Left ventricle myocardium inferior (tissue), 1 donor: ENCODE measurements at places on chromosomes 11 and 22. TPM values are rescaled to one million over a fixed set of nuclear protein-coding genes. Genes with fewer than 3 reads are reported as not detected.
A peak's percentile ranks its signal among the peaks of the same experiment; 100 is the strongest.

The MLC1 gene
- 0.66 TPM for total RNA-seq

The UBASH3B gene
- 2.6 TPM for total RNA-seq

The OR8D4 gene
- total RNA-seq, result not detected

The CYB561A3 gene
- 10.5 TPM for total RNA-seq

The CCT8L2 gene
- not detected for total RNA-seq

The SNX32 gene
- total RNA-seq, result not detected

The LRRC56 gene
- 0.25 TPM for total RNA-seq

The ZC3H7B gene
- 39.1 TPM for total RNA-seq

The OR2AT4 gene
- not detected for total RNA-seq

The PNPLA3 gene
- total RNA-seq, result not detected

The OR2D2 gene
- not detected for total RNA-seq

The MYRF gene
- 0.14 TPM for total RNA-seq

The UPK3A gene
- not detected for total RNA-seq

The TRIM48 gene
- total RNA-seq, result not detected

The CRYBB3 gene
- not detected for total RNA-seq

GRCh38 chr11:27965559-27965958 is 142.4 kb downstream of the KIF18A start:
- DNase-seq, result no peak

DNA sequence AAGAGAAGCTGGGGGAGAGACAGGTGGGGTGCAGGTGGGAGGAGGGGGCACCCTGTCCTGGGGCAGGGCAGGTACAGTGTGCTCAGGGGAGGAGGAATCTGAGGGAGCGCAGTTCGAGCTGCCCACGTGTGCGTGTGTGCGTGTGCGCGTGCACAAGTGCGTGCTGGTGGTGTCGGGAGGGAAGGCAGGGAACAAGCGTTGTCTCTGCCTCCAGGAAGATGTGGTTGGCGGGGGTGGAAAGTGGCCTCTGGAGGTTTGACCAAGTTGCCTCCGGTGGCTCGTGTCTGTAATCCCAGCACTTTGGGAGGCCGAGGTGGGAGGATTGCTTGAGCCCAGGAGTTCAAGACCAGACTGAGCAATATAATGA is 49.9 kb upstream of the THY1 start:
- no peak for DNase-seq

DNA sequence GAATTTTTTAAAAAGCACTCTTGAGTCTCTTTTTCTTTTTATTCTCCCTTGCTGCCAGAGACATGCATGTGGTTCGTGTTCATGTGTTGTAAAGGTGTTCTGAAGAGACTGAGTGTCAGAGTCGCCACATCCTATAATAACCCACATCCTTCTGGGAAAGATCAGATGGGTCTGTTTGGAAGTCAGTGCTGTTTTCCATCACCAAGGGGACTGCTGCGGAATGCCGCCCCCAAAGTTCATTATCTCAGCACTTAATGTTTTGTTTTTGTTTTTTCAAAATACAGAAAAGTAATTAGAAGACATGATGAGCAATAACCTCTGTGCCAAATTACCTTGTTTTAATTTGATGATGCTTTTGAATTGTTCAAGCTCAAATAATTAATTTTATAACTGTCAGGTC is 56.9 kb upstream of the EIF3M start:
- DNase-seq, result no peak

DNA sequence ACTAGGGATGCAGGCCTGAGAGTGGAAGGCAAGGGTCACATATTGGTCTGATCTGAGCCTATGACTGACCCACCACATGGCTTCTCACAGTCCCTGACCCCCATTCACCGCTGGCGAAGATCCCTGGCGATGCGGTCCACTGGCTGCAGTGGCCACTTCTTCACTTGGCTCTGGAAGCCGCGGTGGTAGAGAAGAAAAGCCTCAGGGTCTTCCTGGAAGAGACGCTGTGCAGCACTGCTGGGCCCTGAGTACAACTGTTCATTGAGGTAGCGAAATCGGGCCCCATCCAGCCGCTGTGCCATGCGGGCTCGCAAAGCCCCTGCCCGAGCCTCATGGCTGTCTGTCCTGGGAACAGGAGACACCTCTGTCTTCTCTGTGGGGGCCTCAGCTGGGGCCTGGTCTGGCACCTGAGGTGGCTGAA is 2.4 kb downstream of the RRP8 start:
- no peak for DNase-seq

DNA sequence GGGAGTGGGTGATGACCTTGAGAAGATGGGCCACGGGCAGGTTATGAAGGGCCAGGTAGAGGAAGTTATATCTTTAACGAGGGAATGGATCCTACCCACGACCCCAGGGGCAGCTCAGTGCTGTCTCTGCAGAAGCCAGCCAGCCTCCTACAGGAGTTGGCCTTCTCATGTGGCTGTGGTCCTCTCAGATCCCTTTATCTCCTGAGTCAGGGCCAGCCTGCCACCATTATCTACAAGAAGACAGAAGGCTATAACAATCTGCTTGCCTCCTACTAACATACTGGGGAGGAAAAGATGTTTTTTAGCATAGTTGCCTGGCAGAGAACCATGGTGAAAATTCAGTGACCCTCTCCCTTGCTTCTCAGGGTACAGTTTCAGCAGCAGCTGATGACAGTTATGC is 7.0 kb upstream of the YWHAH start:
- DNase-seq, result no peak

DNA sequence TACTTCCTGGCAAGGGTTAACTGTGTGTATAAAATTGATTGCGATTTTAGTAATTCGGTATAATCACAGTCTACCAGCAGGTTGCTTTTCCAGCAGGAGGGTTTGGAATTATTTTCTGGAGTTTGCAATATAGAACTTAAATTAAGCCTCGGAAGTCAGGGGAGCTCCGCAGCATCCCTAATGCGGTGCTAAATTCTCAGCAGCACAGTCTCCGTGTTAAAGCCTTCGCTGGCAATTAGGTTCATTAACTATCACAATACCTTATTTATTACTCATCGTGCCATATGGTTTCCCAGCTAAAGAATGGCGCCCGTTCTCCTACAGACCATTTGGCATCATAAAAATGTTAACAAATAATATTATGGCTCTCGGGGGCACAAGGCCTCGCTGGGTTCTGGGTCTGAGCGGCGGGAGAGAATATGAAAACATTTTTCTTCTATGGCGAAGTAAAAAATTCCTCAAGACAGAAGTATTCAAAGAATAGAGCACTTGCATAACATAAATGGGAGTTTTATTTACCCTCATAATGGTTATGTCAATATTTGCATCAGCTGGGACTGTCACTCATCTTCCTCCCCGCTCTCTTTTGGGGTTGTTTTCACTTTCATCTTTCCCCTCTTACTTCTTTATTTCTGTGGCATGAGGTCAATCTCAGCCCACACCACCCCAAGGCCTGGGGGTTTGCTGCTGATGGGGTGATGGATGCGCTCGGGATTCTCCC is 28.1 kb upstream of the ZBTB16 start:
- no peak for DNase-seq

- peak; percentile 4 for DNase-seq
These were observed 35.7 kb downstream of the B3GAT1 start for GRCh38 chr11:134376150-134376921.

DNA sequence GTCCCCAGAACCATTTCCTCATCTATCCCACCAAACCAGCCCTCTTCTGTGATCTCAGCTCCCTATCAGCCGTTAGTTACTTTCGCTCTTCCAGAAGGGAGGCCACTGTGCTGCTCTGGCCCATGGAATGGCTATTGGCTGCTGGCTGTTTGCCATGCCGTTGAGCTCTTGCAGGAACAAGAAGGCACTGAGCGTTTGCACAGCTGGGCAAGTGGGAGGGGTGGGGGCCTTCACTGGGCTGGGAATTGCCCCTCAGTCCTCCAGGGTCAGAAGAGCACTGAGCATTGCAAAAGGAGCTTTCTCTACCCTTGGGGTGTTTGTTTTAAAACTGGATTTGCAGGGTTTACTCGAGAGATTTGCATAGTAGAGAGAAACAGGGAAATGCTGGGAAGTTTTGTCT is 129.0 kb upstream of the PARVA start:
- DNase-seq, result peak; percentile 80

DNA sequence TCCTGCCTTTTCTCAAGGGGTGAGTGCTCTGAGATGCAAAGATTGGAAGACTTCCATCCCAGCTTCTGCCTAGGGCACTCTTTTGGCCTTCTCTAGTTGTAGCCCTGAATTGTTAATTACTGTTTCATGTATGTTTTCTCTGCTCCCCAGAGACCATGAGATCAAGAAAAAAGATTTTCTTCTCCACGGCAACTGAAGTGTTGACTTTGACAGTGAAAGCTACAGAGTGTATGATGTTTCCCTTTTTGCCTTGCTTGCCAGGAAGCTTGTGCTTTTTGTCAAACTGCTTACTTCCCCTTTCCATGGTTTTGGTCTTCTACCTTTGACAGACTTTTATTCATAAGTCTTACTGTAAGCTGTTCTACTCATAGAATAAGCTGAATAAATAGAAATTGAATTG is 23.3 kb upstream of the EIF3D start:
- DNase-seq, result no peak

DNA sequence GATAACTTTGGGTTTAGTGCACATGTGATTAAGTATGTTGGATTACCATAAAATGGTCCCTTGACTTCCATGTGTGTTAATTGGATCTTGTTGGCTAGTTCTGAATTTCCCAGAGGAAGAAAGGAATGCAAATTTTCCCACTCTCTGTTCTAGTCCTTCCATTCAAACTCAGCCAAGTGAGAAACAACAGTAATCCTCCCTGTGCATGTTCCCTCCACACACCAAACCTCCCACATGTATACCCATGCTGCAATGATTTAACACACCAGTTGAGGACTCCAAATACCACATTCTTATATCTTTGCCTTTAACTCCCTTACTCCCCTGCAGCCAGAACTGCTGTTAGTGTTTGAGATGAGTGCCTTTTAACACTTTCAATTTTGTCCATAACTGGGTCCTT is 1158.9 kb downstream of the DLG2 start:
- no peak for DNase-seq

- DNase-seq, result no peak
These were observed 1.7 kb downstream of the SAMM50 start for GRCh38 chr22:43956805-43957463.

DNA sequence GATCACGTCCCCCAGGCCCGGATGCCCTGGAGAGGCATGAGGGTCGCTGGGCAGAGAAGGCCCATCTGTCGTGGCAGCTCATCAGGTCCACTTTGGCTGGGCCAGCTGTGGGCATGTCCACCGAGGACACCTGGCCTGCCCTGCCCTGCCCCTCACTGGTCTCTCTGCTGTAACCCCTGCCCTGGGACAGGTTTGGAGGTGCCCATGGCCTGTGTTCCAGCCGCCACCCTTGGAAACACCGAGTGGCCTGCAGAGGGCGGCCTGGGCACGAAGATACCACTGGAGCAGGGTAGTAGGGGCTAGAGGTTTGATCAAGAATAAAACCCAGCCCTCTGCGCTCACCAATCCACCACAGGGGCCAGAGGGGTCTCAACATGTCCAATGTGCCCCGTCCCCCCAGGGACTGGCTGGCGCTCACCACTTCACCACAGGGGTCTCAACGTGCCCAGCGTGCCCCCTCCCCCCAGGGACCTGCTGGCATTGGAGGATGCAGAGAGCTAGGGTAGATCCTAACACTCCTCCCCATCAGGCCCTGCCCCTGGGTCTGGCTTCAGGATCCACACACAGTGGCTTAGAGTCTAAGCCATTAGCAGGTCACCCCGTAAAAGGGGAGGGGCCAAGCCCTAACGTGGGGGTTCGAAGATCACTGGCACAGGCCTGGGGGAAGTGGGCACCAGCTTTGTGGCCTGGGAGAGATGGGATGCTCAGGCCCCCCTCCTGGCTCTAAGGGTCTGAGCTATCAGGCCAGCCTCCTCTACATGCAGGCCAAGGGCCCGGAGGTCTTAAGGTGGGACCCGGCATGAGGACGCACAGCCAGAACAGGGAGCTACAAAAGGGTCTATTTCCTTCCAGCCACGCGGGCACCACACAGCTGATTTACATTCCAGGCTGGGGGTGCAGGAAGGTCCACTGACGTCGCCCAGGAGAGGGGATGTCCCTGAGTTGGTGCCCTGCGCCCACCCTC is 1.3 kb upstream of the HDAC10 start:
- peak; percentile 79 for DNase-seq

DNA sequence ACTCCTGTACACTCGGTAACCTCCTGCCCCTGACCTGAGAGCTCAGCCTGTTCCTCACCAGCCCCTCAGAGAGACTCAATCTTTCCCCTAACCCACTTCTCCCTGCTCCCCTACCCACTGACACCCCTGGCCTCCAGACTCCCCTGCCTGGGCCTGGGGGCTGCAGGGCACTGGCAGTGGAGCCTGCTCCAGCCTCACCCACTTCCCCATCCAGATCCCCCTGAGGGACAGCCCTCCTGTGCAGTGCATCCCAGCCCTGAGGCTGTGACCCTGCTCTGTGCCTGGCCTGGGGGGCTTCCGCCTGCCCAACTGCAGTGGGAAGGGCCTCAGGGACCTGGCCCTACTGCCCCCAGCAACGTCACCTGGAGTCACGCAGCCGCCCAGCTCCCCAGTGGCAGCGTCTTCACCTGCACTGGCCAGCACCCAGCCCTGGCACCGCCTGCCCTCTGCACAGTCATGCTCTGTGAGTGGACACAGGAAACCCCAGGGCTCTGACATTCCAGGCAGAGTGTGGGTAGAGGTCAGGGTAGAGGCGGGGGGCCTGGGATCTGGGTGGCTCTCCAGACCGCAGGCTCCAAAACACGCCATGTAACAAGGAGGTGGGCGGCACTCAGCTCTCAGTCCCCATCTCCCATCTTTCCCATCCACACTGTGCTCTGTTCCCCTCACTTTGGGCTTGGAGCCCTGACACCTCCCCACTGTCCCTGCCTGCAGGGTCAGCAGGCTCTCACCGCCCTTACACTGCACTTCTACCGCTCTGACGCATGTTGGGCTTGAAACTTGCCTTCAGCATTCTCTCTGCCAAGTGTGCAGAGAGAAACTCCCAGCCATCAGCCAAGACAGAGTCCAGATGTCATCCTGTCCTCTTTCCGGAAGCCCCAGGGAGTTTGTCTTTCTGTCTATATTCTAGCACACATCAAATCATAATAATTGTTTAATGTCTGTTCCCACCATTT is 5.1 kb downstream of the VSIG10L2 start:
- DNase-seq, result peak; percentile 74

DNA sequence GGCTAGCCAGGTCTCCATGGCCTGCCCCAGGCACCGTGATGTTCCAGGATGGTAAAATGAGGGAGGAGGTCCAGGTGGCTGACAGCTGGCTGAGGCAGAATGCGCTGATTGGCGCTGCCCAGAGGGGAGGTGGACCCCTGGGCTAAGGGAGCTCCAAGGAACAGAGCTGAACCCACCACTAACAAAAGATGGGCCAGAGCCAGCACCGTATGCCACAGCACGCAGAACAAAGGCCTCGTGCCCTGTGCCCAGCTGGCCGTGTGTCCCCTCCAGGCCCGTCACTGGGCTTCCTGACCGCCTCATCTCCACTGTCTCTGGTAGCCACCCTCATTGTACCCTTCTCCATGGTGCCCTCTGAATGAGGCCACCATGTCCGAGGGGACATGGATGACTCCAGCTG is 19.6 kb upstream of the PRODH start:
- DNase-seq, result no peak
